Activated CD8-positive, alpha-beta memory T cell treated with anti-CD3 and anti-CD28 coated beads, Interleukin-2, amount 50 U/mL, for 48 hours (primary cell): ENCODE measurements at places on chromosomes 2 and 18.

- no peak for DNase-seq
These were observed 109.1 kb upstream of the SH3BP4 start for GRCh38 chr2:234842753-234843152.

- no peak for DNase-seq
These were observed 67.7 kb downstream of the SLC8A1 start for GRCh38 chr2:40384233-40384632.

GRCh38 chr2:144162652-144163051 is 357.3 kb downstream of the ZEB2 start:
- DNase-seq = no peak

GRCh38 chr2:233799087-233799665 is 21.0 kb downstream of the MROH2A start:
- peak; percentile 34 for DNase-seq

GRCh38 chr2:234250926-234251325 is 200.4 kb downstream of the SPP2 start:
- no peak for DNase-seq

- no peak for DNase-seq
These were observed 62.9 kb downstream of the SETBP1 start for GRCh38 chr18:44743631-44744030.
